Fibroblast of villous mesenchyme (primary cell): ENCODE measurements at places on chromosomes 6 and 20. TPM values are rescaled to one million over a fixed set of nuclear protein-coding genes. Genes with fewer than 3 reads are reported as not detected.
A peak's percentile ranks its signal among the peaks of the same experiment; 100 is the strongest.

DNA sequence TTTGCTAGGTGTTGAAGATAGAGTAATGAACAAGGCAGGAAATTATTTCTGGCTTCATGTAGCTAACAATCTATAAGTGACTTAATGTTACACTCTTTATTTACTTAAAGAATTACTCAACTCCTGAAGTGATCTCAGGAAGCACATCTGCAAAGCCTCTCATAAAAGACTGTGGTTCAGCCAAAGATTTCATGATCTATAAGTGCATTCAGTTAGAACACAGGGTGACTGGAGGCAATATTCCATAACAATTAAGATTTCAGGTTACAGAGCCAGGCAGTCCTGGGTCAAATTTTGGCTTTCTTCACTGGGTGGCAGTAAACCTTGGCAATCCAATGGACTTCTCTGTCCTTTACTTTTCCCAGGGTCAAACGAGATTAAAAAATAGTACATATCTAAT lies 204.0 kb downstream of the TPBG start:
- peak; percentile 60 for DNase-seq

- no peak for DNase-seq
Observed at GRCh38 chr20:47235111-47235510, 121.4 kb downstream of the ZMYND8 start.

DNA sequence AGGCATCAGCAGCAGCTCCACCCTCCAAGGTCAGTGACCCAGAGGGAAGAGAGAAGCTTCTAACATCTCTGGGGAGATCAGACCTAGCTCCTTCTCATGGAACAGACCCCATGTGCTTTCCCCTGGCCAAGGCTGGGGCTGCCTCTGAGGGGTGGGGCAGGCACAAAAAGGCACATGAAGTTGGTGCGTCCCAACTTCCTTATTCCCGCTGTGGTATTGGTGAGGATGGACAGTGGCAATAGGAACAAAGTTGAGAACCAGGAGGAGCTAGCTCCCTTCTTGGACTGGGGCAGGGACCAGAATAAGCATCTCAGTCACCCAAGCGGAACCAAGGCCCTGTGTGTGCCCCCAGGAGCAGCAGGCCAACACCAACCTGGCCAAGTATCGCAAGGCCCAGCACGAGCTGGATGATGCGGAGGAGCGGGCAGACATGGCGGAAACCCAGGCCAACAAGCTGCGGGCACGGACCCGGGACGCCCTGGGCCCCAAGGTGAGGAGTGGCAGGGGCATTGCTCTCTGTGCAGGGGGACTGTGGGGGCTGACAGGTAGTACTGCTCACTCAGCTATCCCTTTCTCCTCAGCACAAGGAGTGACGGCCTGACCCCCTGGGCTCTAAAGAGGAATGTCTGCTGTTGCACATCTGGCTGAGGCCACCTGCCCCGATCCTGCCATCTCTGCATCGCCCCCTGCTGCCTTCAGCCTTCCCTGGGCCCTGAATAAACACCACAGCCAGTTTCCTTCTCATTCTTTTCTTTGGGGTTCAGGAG lies 46.1 kb downstream of the MYH7B start:
- no peak for DNase-seq

DNA sequence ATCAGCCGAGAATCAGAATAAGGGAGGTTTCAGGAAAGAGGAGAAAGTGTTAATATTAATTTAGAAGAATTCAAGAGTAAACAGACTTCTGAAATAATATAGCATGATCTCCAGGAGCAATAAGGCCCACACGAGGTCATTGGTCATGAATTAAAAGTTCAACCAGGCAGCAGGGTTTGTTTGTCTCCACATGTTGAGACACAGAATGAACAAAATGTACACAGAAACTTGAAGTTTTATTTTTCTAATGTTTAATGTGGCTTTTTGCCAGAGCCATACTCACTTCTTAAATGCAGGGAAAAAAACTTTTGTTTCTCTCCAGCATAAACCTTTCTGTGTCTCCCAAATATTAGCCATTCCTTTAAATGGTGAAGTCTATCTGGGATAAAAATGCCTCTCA lies 504.5 kb downstream of the HDGFL1 start:
- DNase-seq = no peak

DNA sequence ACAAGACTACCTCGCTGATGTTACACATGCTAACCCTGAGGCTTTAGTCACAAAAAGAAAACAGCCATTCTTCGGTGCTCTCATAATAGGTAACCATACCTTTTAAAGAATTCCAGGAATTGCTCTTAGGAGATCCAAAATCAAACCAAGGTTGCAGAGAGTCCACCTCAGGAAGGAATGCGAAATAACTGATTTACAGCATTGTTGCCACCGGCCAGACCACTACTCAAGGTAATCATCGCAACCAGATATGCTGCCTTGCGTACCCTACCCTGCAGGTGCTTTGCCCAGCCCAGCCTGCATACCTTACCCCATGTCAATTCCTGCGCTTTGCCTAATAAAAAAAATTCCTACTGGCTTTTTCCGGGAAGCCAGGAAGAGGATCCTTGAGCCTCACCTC lies 27.0 kb downstream of the NUP153 start:
- DNase-seq = no peak

GRCh38 chr6:166502453-166502852 lies 84.0 kb downstream of the RAMACL start:
- no peak for DNase-seq

GRCh38 chr20:59616306-59616705 lies 12.0 kb downstream of the PHACTR3 start:
- DNase-seq = no peak

GRCh38 chr20:34564833-34565232 lies 6.3 kb downstream of the MAP1LC3A start:
- DNase-seq = no peak

DNA sequence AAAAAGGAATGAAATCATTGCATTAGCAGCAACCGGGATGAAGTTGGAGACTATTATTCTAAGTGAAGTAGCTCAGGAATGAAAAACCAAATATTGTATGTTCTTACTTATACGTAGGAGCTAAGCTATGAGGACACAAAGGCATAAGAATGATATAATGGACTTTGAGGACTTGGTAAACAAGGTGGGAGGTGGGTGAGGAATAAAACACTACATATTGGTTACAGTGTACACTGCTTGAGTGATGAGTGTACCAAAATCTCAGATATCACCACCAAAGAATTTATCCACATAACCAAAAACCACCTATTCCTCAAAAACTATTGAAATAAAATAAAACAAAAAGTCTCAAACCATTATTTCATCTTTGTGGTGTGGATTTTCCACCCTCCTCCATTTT lies 593.5 kb downstream of the TENT5A start:
- no peak for DNase-seq

Gene TMEM63B
- total RNA-seq = 21.3 and 32.4 TPM in 2 replicates
